ENCODE measurements at places on chromosomes 13 and 19.

GRCh38 chr13:106178816-106179215 lies 356.6 kb downstream of the EFNB2 start:
- no peak for DNase-seq

DNA sequence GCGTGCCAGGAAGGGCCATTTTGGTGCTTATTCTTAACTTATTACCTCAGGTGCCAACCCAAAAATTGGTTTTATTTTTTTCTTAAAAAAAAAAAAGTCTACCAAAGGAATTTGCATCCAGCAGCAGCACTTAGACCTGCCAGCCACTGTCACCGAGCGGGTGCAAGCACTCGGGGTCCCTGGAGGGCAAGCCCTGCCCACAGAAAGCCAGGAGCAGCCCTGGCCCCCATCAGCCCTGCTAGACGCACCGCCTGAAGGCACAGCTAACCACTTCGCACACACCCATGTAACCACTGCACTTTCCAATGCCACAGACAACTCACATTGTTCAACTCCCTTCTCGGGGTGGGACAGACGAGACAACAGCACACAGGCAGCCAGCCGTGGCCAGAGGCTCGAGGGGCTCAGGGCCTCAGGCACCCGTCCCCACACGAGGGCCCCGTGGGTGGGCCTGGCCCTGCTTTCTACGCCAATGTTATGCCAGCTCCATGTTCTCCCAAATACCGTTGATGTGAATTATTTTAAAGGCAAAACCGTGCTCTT lies 49.3 kb downstream of the RAB20 start:
- no peak for DNase-seq

DNA sequence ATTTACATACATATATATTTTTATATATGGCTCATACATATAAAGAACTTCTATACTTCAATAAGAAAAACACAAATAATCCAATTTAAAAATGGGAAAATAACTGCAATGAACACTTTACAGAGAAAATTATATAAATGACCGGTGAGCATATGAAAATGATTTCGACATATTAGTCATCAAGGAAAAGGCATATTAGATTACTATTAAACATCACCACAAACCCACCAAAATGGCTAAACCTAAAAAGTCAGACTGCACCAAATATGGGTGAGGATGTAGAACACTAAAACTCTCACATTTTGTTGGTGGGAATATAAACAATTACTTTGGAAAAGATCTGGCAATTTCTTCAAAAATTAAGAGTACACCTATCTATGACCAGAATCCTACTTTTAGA lies 316.2 kb downstream of the ENOX1 start:
- DNase-seq, result no peak

DNA sequence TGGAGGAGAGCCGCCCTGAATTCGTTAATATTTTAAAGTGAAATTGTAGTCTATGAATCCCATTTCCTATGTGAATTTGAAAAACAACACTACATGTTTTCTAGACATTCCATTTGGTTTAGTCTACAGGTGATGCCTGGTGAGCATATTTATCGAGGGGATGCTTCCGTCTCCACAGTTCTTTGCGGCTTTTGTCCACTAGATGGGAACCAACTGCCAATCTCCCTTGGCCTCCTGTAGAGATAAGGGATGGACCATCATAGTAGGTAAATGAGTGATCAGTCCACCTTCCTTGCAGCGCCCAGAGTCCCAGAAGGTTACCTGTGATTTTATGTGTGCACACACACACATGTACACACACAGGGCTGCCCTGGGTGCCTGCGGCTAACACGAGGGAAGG lies 289.8 kb upstream of the SOX21 start:
- DNase-seq, result no peak

DNA sequence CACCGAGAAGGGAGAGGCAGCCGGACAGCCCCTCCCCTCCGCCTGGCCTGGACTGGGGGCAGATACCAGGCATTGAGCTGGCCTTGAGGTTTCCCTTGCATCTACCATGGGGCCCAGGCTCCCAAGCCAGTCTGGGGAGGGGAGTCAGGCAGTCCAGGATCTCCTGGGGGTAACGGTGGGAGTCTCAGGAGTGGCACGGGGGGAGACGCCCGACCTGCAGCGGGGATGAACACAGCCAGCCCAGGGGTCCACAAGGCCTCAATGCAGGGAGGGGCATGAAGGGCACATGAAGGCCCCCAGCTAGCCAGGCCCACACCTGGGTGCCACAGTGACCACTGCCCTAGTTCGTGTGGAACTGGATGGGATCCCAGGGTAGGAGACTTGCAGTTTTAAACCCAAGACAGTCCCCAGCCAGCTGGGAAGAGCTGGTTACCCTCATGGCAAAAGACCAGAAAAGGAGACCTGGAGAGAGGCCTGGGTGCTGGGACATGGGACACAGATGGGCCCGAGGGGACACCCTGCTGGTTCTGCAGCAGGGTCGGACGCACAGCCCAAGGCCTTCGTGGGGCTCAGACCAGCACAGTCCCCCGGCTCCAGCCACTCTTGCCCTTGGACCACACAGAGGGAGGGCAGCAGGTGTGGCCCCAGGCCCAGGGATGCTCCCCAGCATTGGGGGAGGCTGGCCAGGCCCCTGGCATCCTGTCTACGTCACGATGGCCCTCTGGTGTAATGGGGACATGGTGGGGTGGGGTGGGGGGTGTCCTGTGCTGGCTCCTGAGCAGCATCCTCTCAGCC lies 4.6 kb upstream of the UQCR11 start:
- DNase-seq, result no peak

DNA sequence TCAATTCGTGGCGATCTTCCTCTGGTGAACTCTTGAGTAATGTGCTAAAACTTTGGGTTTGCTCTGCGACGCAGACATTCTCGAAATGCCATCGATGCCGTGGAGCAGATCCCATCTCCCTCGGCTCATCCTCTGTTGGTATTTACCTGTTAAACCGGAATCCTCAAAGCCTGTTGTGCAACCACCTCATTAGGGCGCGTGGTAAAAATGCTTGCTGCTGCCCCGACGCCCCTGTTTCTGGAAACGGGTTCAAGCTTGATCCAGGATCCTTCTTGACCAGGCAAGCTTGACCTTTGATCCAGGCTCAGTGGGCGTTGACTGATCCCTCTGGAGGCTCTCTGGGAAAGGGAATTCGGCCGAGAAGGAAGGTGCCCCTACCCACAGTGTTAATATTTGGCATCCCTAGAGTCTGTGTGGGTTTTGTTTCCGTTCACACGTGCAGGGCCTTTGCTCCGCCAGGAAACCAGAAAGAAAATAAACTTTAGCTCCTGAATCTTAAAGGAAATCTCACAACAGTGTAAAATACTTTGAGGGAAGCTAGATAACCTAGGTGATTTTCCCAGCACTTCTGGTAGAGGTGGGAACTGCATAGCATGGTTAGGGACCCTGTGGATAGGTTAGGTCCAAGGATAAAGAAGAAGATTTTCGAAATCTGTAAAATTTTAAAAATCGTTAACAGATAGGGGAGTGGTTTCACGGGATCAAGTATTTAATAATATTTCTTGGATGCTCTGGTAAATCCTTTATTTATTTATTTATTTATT lies 1.1 kb downstream of the LSM14A start:
- no peak for DNase-seq

GRCh38 chr13:18936104-18936503 lies 245.5 kb downstream of the TUBA3C start:
- DNase-seq, result no peak

DNA sequence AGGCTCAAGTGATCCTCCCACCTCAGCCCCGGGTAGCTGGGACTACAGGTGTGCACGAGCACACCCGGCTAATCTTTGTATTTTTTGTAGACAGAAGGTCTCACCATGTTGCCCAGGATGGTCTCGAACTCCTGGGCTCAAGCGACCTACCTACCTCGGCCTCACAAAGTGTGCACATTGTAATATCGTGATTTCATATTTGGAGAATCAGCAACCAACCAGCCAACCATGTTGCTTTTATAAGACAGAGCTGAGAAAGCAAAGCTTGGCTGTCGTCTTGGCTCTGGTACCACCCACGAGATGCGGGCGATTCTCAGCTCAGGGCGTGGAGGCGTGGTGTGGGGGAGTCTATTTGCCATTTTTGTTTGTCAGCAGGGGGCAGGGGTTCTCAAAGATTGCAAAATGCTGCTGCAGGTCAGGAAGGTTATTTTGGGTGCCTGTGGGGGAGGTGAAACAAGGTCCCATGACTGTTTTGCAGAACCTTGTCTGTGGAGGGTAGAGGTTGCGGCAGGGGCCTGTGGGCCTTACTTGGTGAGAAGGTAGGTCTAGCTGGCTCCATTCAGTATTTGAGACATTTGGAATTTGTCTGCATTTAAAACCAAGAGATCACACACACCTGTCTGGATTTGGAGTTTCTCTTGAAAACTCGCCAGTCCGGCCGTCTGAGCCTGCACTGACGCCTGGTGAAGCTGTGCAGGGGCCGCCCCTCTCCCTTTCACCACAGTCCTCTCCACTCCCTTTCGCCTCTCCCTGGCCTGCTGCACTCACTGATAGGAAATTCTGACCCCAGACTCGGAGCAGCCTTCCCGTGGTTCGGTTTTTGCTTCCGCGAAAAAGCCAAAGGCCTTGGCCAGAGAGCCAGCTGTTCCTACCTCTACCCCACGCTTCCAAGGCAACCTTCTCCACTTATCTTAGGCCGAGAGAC lies 15.4 kb downstream of the TNFAIP8L1 start:
- DNase-seq, result no peak

- DNase-seq, result no peak
Measured at GRCh38 chr19:23241419-23241818, 8.8 kb downstream of the ZNF724 start.

DNA sequence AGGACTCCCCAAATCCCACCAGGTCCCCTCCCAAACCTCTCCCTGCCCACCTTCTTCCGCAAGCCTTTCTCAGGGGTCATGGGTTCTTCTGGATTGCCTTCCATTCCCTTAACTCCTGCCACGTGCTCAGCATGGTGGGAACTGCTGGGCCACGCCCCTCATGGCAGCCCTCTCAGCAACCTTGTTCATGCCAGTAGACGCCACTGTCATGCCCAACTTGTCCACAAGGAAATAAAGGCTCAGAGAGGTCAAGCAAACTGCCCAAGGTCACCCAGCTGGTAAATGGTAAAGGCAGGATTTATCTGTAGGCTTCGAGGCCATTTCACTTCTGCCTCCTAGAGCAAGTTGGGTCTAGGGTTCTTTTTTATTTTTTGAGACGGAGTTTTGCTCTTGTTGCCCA lies 10.9 kb downstream of the PRAM1 start:
- no peak for DNase-seq

- DNase-seq, result no peak
Measured at GRCh38 chr19:449916-450315, 10.9 kb downstream of the SHC2 start.
